ENCODE measurements at places on chromosomes 16 and 17. TPM values are rescaled to one million over a fixed set of nuclear protein-coding genes. Genes with fewer than 3 reads are reported as not detected.

- no peak for DNase-seq
These were observed 6.2 kb downstream of the NACA2 start for GRCh38 chr17:61584866-61585265.

DNA sequence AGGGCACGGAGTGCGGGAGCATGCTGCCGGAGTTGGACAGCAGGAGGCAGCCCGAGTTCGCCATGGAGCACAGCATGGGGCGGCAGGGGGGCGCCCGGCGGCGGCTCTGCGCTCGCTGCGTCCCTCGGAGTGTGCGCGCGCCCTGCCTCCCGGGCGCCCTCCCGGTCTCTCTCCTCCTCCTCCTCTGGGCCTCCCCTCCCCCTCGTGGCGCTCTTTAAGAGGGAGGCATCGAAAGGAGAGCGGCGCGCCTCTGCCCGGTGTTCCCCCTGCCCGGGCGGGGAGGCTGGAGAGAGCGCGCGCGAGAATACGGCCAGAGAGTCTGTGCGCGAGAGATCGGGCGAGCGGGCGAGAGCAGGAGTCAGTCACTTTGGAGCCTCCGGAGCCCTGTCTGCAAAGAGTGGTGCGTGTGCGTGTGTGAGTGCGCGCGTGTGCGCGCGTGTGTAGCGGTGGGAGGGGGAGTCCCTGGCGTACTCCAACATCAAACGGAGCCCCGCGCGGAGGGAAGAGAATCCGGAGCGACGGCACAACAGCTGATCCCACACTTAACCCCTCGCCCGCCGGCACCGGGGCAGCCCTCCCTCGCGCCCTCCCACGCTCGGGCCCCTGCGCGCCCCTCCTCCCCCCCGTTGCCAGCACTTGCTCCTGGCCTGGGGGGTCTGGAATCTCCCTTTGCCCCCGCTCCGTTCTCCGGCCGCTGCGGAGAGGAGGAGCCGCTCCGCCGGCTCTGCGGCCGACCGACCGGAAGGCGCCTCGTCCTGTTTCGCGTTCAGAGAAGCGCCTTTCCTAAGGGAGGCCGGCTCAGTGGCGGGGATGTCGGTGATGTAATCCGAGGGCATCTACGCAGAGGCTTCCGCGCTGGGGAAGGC is 108.9 kb downstream of the ENGASE start:
- DNase-seq: peak; percentile 24

GRCh38 chr17:44071772-44072171 is 1.2 kb downstream of the G6PC3 start:
- no peak for DNase-seq

GRCh38 chr16:565419-566330 is 1.1 kb upstream of the NHLRC4 start:
- no peak for DNase-seq

GRCh38 chr17:7435676-7436555 is 681 bp downstream of the TMEM102 start:
- peak; percentile 53 for DNase-seq

GRCh38 chr17:79500745-79501618 is 109.9 kb downstream of the RBFOX3 start:
- DNase-seq: no peak

GRCh38 chr17:67520252-67520906 is 143.3 kb downstream of the PITPNC1 start:
- DNase-seq: no peak

GRCh38 chr16:50836121-50836621 is 94.3 kb downstream of the CYLD start:
- no peak for DNase-seq

GRCh38 chr17:61600621-61601020 is 9.6 kb upstream of the NACA2 start:
- DNase-seq: no peak

DNA sequence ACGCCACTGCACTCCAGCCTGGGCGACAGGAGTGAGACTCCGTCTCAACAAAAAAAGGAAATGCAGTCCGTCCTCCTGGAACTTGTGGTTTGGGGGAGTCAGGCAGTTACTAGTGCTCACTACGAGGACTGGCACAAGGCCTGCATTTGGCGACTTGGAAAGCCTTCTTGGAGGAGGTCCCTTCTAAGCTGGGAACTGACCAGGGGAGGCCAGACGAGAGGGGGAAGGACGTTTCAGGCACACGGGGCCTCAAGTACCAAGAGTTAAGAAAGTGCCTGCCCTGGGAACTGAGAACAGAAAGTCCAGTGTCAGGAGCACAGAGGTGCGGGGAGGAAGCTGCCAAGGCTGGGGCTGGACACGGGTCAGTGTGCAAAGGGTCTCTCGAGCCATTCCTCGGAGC is 89.9 kb downstream of the ABR start:
- DNase-seq: no peak

- no peak for DNase-seq
These were observed 57.2 kb downstream of the ACTG1 start for GRCh38 chr17:81455387-81455786.

GRCh38 chr17:77126519-77126918 is 14.2 kb upstream of the SEC14L1 start:
- peak; percentile 60 for DNase-seq

DNA sequence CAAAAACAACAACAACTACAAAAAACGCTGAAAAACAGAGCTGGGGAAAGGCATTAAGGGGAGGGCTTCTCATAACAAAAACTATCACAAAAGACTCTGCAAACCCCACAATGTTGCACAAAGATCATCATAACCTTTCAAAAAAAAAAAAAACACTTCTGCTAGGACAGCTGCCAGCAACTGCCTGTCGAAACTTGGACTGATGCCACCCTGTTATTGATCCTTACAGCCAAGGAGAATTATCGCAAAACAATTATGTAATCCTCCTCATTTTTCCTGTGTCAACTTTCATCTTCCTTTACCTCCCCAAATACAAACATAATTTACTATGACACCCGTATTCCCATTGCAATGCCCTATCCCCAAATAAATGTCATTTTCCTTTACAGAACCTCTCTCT is 9.3 kb downstream of the CCDC40 start:
- no peak for DNase-seq

DNA sequence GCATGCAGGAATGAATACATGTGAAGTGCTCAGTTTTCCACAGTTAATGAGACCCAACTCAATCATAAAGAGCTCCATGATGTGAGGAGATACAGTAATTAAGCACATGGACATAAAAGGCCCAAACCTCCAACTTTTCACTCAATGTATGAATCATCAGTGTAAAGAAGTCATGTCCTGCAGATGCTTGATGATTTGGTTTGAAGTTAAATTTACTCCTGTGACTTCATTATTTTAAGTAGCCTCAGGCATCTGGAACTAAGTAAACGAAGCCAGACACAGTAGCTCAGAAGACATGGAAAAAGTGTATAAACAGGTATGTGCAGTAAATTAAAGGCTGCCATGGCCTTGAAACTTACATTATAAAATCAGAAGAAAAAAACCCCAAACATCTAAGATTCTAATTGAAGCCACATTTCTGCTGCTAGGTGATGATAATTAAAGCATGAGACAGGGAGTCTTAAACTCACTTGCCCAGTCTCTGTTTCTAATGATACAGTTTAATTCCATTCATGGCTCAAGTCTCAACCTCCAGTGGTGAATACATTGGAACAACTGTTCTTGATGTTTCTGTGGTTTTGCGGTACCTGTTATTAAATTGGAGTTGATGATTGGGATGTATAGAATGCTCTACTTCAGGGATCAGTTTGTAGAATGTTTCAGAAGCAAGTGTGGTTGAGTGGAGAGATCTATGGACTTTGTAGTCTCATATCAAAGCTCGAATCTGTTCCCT is 28.9 kb upstream of the CCL2 start:
- no peak for DNase-seq

GRCh38 chr17:8941980-8942622 is 23.4 kb downstream of the PIK3R5 start:
- DNase-seq: no peak

GRCh38 chr16:89025636-89026035 is 48.6 kb upstream of the CBFA2T3 start:
- DNase-seq: no peak

DNA sequence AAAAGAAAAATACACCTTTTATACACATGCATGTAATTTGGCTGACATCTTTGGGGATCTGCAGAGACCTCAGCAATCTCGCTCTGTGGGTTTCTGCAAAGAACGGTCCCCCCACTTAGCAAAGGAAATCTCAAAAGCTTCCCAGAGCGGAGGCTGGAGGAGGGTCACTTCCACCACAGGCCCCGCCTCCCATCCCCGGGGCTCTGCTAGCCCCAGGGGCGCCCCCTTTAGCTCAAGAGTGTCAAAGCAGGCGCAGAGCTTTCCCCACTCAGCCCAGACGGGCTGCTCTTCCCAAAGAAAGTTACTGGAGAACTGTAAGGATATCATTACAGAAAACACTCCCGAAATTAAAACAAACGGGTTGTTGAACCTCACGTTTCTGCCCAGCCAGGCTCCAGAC is 11.4 kb downstream of the SLC13A5 start:
- peak; percentile 30 for DNase-seq

GRCh38 chr16:974611-975261 is 4.0 kb upstream of the LMF1 start:
- no peak for DNase-seq

GRCh38 chr16:10552998-10553491 is 27.4 kb downstream of the EMP2 start:
- DNase-seq: no peak

The CFAP97D1 gene
- not detected for total RNA-seq

The UNC13D gene
- 5.2 TPM for total RNA-seq

The GP1BA gene
- not detected for total RNA-seq

The SPATA32 gene
- total RNA-seq: not detected

The FZD2 gene
- 0.22 TPM for total RNA-seq

The TBC1D3D gene
- total RNA-seq: under 0.01 TPM

The NRN1L gene
- not detected for total RNA-seq

The CCL14 gene
- 3.9 TPM for total RNA-seq

The OR1F1 gene
- total RNA-seq: not detected

The HOXB3 gene
- 1.7 TPM for total RNA-seq

The FBXO39 gene
- 6.9 TPM for total RNA-seq

The PRSS8 gene
- not detected for total RNA-seq
